ENCODE measurements at places on chromosomes 4 and X.
A peak's percentile ranks its signal among the peaks of the same experiment; 100 is the strongest.

DNA sequence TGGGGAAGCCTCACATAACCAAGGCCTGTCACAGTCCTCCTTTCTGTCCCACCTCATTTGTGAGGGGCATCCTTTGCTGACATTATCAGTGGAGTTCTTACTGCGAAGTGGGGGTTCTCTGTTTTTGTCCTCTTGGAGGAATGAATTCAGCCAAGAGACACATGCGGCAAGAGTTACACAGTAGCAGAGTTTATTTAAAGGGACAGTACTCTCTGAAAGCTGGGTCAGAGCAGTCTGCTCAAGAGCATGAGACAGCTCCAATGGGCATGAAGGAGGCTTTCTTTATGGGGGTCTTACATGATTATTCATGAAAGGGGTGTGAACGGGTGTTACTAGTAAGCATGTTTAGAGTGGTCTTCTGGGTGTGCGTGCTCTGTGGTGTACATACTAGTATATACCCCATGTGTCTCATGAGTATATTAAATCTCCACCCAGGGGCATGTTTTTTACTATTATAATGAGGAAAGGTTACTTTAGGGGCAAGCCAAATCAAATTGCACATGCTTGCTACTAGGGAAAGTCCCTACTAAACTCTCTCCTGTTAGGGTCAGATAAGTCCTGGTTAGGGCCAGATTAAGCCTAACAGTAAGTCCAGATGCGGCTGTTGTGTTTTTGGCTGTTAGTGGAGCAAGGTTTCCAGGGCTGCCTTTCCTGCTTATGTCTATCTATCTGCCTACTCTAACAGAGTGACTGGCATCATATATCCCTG lies 19.8 kb upstream of the LGI2 start:
- DNase-seq = no peak

DNA sequence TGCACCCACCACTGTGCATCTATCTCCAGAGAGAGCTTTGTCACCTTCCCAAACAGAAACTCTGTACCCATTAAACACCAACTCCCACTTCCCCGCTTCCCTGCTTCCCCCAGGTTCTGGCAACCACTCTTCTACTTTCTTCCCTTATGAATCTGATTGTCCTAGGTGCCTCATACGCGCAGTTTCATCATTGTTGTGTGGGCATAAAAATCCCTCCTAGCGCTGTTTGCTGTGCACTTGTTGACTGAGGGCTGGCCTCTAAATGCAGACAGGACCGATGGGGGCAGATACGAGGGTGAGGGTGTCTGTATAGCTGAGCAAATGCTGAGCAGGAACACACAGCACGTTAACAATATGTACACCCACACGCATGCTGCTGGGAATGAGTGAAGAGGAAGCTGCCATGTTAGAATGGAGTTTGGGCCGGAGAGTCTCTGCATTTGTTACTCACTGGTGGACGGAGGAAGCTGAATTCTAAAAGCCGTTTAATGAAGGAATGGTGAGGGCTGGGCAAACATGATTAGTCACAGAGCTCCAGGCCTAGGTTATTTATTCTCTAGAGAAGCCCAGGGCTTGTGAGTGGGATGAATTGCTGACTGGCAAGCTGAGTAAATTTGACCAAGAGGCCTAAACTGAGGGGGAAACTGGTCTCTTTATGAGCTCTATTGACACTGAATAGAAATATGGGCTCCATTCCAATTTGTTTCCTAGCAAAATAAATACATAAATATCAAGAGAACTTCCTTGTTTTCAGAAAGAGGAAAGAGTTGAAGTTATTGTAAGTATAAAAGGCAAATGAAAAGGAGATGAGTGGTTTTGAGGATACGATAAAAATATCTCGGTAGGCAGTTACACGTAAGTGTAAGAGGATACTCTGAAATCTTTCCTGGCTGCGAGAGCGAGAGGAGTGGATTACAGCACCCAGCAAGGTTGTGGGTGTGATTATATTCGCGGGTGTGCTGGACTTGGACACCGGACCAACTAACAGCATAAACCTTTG lies 95.9 kb upstream of the RPS6KA3 start:
- DNase-seq = no peak

- no peak for DNase-seq
Measured at GRCh38 chrX:150088766-150089518, 150.7 kb upstream of the EOLA2 start.

DNA sequence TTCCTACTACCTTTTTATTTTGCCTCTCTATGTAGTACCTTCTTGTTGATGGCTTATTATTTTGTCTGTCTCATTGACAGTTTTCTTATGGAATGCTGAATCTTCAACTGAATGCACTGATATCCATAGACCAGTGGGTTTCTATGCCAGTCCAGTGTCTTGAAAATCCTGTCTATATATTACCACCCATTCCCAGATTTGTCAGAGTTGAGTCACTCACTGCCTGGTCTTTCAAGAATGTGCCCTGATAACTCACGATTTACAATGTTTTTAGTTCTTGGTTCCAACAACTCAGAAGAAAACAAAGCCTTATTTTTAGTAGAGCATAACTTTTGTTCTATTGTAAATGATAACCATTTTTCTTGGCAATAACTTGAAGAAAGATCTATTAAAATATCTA lies 606.0 kb upstream of the PITX2 start:
- no peak for DNase-seq

DNA sequence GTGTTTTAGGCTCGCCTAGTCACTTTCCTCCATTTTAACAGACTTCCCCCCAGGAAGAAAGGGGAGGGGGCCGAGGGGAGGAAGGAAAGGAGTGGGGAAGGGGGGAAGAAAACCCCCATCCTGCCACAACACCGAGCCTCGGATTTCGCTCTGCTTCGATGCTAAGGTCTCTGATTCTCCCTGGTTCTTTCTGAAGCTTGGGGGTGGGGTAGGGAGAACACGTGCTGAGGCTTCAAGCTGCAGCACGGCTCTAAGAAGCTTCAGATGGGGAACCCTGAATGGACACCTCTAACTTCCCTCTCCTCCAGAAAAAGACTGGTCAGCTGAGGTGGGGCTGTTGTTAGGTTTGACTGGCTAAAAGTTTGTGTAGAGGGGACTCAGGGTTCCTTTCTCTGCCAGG lies 61.8 kb downstream of the RHOH start:
- no peak for DNase-seq

DNA sequence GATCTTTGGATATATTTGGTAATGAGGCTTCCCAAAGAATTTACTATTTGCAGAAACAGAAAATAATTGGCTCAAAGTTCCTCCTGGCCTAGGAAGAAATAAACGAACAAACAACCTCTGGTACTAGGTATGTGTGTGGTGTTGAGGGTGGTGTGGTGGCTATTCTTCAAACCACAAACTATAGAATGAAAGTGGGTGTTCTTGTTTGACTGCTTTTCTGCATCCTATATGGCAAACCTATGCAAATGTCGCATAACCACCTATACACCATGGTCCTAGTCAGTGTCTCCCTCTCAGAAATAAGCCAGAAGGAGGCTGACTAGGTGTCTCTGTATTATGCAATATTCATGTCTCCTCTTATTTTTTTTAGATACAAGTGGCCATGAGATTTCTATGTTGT lies 106.6 kb upstream of the PCDH18 start:
- no peak for DNase-seq

DNA sequence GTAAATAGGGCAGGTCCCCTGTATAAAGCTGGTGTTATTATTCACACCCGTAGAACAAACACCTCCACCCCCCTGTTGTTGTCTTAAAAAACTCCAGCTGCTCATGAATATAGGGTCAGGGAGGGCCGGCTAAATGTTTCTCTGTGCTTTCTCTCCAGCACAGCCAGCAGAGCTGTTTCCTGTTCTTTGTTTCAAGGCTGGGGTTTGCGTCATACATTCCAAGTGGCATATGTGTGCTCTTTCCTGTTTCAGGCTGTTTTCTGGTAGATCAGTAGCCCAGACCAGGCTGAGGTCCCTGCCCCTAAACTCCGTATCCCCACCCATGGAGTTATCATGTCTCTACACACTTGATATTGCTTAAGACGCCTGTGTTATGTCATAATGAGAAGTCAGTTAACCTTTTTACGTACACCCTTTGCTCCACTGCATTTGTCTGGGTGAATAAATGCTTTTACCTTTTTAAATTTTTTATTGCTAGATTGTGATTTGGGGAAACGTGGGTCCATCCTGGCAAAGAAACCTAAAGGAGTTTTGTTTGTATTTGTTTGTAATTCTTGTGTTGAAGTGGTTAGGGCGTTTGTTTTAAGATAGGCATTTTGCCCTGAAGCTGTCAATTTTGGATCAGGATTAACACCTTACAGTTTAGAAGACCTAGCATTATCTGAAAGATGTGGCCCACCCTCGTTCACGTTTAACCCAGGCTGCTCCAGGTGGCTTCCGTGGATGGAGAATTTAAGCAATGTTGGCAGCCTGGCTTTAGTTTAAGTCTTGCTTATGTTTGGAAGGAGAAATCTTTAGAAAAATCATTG lies 3.3 kb downstream of the KLF3 start:
- DNase-seq = peak; percentile 67

DNA sequence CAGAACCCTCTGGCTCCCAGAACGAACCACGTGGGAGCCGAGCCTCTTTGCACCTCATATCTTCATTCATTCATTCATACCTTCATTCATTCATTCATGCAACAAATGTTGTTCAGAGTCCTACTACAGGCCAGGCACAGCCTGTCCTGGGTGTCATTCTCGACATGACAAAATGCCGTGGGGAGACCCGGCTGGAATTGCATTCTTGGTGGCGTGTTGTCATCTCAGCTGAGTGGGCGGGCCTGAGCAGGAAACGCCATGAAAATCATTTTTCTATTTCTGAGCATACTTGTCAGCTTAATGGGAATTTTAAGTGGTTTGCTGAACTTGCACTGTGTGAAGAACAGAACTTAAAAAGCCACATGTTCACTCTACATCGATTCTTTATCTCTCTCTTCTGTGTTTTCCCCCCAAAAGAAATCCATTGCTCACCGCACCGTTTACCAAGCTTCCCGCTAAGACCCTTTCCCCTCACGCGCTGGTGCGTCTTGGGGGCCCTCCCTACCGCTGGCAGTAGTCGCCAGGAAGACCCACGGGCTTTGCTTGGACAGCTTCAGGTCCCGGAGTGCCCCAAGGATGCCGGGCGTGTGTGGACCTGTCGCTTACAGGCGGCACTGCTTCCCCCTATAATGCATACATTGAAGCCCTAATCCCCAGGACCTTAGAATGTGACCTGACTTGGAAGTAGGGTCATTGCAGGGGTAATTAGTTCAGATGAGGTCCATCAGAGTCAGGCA lies 41.6 kb upstream of the HMX1 start:
- DNase-seq = no peak

DNA sequence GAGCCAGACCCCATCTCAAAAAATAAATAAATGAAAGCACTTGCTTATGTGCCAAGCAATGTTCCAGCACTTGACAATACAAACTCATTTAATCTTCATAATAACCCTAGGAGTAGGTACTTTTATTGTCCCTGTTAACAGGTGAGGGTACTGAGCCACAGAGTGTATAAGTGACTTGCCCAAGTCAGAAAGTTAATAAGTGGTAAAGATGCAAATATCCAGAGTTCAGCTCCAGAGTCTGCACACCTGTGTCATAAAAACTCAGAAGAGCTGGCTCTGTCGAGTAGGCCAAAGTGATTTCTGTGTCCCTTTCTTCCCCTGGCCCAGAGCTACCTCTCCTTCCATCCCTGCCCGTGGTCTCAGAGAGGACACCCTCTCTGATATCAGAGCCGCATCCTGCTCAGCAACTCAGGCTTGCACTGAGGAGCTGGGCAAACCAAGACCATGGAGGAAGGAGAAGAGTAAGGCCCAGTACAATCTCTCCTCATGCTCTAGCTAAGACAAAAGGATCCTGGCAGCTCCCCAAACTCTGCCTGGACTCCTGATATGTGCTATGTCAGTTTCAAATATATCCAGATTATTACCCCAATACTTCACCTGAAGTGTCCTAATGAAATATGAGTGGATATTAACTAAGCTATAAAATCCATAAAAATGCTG lies 136.3 kb downstream of the HS6ST2 start:
- no peak for DNase-seq

GRCh38 chrX:29561417-29561816 lies 653.9 kb upstream of the MAGEB2 start:
- DNase-seq = no peak

- no peak for DNase-seq
Measured at GRCh38 chr4:6991771-6992557, 51.2 kb upstream of the TADA2B start.

GRCh38 chr4:28868841-28869240 lies 1851.3 kb upstream of the PCDH7 start:
- no peak for DNase-seq

All from CD4-positive, alpha-beta T cell treated with Interleukin-2 at 100 ng/mL for 4 hours (primary cell).